CD8-positive, alpha-beta memory T cell (primary cell): ENCODE measurements at places on chromosomes 3 and 15.

- no peak for DNase-seq
These were observed 172.4 kb downstream of the OXSM start for GRCh38 chr3:25962255-25962654.

GRCh38 chr3:5948084-5948483, 760.6 kb downstream of the EDEM1 start:
- no peak for DNase-seq

DNA sequence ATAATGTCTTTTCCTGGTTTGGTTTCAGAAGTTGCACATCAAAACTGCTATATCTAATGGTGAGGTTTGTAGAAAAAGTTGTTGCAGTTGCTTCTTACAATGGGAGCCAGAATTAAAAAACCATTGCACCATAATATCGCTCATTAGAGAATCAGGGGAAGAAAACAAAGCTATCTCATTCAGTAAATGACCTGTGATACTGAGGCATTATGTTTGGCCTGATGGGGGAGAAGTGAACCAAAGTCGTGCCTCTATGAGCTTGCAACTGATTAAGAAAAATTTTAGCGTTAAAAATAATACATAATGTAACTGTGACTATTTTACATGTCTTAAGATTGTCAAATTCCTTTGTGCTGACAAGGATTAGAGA, 60.2 kb upstream of the ARHGEF26 start:
- DNase-seq: no peak

DNA sequence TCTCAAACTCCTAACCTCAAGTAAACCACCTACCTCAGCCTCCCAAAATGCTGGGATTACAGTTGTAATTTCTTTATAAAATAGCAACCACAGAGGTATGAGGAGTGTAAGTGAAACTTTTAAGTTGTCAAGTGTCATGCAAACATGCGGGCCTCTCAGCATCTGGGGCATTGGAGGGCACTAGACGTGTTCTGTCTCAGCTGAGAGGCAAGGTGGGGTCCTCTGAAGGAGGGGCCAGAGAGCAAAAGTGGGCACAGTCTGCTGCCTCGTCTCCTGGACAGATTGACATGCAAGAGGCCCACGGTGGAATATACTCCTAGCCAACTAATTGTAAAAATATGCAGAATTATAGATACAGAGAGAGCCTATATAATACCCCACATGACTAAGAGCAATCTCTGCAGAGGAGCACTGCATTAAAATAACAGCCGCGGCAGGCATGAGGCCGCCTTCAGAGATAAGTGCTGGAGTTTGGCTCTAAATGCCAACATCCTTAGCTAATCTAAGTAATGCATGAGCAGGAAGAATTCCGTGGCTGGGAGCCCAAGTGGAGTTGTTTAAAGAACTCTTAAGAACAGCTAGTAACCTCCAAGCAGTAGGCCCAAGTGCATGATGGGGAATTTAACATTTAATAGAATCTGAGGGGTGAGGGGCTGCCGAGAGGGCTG, 87.8 kb upstream of the RNU6-1 start:
- no peak for DNase-seq

- DNase-seq: no peak
These were observed 378.4 kb upstream of the NAALADL2 start for GRCh38 chr3:174480767-174481166.

- DNase-seq: no peak
These were observed 510.3 kb downstream of the EPHA3 start for GRCh38 chr3:89617706-89618105.

GRCh38 chr3:34174740-34175139, 376.3 kb downstream of the PDCD6IP start:
- DNase-seq: no peak

GRCh38 chr15:78492872-78493271, 14.5 kb upstream of the HYKK start:
- DNase-seq: no peak

DNA sequence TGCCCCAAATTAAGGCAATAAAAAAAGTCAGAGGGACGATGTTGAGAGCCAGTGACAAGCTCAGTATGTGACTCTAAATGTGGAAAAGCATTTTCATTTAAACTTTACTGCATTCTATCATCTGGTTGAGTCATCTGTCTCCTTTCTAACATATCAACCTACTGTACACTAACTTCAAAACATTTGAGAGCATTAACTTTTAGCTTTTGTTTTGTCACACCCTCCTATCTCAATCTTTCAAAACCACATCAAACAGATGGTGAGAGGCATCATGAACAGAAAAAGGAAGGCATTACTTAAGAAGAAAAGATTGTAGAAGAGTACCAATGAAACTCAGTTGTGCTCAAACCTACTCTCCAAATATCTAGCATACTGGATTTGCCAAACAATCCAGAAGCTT, 4.8 kb downstream of the LRRC58 start:
- no peak for DNase-seq

DNA sequence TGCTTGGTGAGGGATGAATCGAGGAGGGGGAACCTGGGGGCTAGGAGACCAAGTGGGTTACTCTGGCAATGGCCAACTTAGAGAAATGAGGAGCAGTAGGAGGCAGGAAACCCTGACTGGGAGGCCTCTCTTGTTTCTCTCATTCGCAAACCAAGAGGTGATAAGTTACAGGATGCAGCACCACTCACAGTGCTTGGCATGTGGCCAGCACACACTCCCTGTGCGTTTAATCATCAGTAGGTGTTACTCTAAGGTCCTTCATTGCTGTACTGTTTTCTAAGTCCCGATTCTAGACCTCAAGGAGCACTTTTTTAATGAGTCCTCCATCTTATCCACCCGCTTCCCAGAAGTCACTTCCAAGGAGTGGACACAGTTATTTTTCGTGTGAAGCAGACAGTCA, 314.1 kb upstream of the TRIM42 start:
- no peak for DNase-seq

- no peak for DNase-seq
These were observed 367.7 kb downstream of the LSAMP start for GRCh38 chr3:116077557-116077956.

- peak; percentile 51 for DNase-seq
These were observed 657 bp downstream of the TLNRD1 start for GRCh38 chr15:81001152-81002008.

- DNase-seq: peak; percentile 49
These were observed 44.6 kb downstream of the CMTM6 start for GRCh38 chr3:32457971-32458471.

DNA sequence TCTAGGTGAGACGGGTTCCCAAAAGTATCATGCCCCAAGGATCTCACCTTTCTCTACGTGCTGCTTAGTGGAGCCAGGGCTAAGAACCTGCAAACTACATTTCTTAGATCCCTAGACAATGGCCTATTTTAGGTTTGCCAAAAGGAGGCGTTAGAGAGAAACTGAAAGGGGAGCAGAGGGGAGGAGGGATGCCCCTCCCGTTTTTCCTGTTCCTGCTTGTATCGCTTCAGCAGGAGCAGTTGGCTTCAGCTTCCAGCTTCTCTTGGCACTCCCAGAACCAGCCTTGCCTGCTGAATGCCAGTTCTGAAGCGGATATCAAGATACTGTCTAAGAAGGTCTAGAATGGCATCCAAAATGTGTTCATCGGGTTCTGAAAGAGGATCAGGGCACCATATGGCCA, 58.4 kb upstream of the ABHD17C start:
- no peak for DNase-seq

DNA sequence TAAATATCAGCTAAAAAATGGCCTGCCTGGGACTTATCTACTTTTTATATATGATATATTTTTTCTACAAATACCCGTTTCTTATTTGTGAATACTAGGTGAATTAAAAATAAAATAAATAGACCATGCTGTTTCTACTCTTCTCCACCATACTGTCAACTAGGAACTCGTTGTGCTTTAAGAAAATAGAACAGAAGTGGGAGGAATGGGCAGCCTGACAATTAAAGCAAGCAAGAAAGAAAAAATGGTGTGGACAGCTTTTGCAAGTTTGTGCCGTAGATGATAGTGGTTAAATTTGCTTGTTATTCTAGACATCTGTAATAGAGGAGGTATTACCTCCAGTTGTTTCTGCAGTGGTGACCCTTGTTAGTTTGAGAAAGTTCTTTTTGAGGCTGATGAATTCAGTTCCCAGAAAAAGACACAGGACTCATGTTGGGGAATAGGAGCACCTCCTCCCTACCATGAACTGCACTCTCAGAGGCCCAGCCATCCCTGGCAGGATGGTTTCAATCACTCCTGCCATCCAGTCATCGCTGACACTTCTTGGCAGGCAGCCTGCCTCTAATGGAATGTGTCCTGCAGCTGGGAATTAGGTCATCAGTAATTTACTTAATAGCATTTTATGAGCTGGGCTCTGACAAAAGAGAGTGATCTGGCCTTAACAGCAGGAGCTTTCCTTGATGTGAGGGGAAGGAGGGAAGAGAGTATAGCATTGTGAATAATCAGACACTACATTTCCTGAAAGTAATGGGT, 105.0 kb upstream of the GAP43 start:
- DNase-seq: no peak

DNA sequence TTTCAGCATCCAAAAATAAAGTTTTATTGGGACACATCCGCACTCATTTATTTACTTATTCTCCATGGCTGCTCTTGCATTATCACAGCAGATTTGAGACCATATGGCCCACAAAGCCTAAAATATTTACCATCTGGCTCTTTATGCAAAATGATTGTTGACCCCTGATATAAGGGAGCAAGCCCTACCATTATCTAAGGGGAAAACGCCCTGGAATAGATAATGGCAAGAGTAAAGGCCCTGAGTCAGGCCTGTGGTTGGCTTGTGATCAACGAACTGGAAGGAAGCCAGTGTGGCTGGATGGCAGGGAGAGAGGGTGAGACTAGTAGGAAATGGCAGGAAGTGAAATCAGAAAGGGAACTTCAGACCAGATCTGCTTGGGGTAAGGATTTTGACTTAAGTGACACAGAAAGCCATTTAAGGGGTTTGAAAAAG, 24.6 kb upstream of the DMXL2 start:
- no peak for DNase-seq

DNA sequence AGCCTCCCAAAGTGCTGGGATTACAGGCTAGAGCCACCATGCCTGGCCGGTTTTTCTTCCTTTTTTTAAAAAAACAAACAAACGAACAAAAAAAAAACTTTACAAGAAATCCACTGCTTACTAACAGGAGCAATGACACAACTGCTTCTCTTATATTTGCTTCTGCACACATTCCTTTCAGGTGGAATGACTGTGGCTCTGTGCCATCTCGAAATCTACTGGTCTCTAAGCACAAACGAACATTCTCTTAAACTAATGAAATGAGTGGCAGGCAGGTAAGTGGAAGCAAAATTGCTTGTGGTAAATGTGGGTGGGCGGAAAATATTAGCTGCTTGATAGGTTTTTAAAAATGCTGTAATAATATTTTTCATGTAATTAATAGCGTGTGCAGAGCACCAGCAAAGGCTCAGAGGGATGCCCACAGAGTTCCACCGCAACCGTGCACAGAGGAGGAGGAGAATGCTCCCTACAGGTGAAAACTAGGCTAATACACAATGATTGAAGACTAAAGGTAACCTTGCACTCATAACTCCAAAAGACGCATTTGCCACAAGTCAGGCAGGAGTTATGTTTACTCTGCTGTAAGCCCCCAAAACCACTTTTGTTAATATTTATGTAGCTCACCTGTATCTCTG, 77.4 kb downstream of the LSAMP start:
- no peak for DNase-seq

- no peak for DNase-seq
These were observed 88.7 kb upstream of the IQSEC1 start for GRCh38 chr3:13161771-13162535.

DNA sequence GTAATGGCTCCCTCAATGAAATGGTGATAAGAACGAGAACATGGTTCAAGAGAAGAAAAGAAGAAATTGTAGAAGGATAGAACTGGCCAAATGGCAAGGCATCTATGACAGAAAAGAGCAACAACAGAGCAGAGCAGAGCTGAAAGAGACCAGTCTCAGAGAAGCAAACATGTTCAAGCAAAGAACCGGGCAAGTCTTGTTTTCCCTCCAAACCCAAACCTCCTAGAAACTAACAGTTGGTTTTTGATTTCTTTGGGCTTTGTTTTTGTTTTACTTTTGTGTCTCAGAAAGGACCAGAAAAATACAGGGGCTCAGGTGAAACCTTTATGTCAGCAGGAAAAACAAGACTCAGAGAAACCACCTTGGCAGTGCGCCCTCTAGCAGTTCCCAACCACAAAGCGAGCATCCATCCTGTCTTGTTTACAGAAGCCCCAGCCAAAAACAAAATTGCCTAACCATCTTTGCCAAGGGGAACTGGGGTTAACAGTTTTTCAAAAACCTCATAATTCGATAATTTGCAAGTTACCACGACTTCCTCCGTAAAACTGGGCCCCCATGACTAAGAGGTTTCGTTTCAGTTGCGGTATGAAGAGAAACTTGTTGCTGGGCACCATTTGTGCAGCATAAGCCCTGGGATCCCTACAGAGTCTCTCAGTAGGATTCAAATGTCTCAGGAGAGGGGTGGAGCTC, 159.2 kb upstream of the SLC24A5 start:
- no peak for DNase-seq

GRCh38 chr15:67835297-67836133, 4.3 kb downstream of the RNU6-1 start:
- DNase-seq: no peak

GRCh38 chr3:148168347-148168746, 529.4 kb upstream of the AGTR1 start:
- DNase-seq: no peak

- no peak for DNase-seq
These were observed 86.3 kb downstream of the TMEM108 start for GRCh38 chr3:133124511-133124910.

- no peak for DNase-seq
These were observed 127.5 kb downstream of the CLASP2 start for GRCh38 chr3:33590541-33590940.

DNA sequence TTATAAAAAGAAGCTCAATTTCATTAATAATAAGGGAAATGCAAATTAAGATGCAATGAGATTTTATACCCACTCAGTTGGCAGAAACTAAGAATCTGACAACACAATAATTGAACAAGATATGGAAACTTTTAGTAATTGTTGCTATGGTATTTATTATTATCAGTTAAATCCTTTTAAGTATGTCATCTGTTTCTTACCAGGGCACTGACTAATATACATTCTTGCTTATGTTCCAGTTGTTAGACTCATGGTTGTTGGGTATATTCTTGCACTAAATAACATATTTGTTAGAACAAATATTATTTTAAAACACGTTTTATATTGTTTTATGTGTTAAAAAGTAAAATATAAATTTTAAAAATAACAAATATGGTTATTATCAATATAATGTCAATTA, 690.3 kb downstream of the MECOM start:
- DNase-seq: no peak

DNA sequence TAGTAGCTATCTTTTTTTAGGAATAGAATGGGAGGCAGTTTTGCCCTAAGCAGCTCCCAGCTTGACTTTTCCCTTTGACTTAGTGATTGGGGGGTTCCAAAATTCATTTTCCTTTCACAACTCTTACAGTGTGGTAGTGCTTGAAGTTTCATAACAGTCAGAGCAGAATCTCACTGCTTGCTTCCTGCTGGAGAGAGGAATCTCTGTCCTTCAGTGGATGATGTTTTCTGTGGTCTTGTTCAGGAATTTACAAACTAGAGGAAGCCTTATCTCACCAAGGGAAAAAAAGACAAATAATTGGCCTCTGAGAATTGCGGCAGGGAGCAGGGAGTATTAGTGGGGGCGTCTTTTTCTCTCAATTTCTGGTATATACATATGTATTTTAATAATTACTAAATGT, 326.6 kb upstream of the C2CD4B start:
- DNase-seq: no peak

GRCh38 chr3:152404976-152405375, 136.2 kb downstream of the MBNL1 start:
- DNase-seq: no peak
